ENCODE measurements at places on chromosomes 2 and 18. TPM values are rescaled to one million over a fixed set of nuclear protein-coding genes. Genes with fewer than 3 reads are reported as not detected.

GRCh38 chr18:77299706-77300105, 50.1 kb downstream of the GALR1 start:
- no peak overlapping the region for H3K27ac ChIP-seq
- H3K27me3 ChIP-seq = no peaks in the 10 kb centered on the region
- no peaks in the 10 kb centered on the region for H3K36me3 ChIP-seq
- H3K4me3 ChIP-seq = no peak overlapping the region
- DNase-seq = no peak
- H3K4me1 ChIP-seq = no peaks in the 10 kb centered on the region

- no peak overlapping the region for H3K4me3 ChIP-seq
- no peaks in the 10 kb centered on the region for H3K27me3 ChIP-seq
- no peak for DNase-seq
- H3K36me3 ChIP-seq = no peaks in the 10 kb centered on the region
Observed at GRCh38 chr2:29417630-29418029, 302.4 kb downstream of the CLIP4 start.

GRCh38 chr18:75574187-75574586, 146.7 kb upstream of the SMIM21 start:
- no peaks in the 10 kb centered on the region for H3K36me3 ChIP-seq
- no peak for DNase-seq
- no peak overlapping the region for H3K4me3 ChIP-seq
- H3K4me1 ChIP-seq = no peaks in the 10 kb centered on the region

GRCh38 chr2:64211276-64211921, 67.2 kb upstream of the PELI1 start:
- H3K4me3 ChIP-seq = no peak overlapping the region
- no peaks in the 10 kb centered on the region for H3K36me3 ChIP-seq
- H3K4me1 ChIP-seq = peaks cover 5% of the 10 kb centered on the region
- no peak overlapping the region for H3K27ac ChIP-seq
- H3K27me3 ChIP-seq = no peaks in the 10 kb centered on the region
- DNase-seq = no peak

GRCh38 chr2:134189009-134189720, 64.7 kb upstream of the MGAT5 start:
- H3K27ac ChIP-seq = no peak overlapping the region
- no peak for DNase-seq
- H3K36me3 ChIP-seq = no peaks in the 10 kb centered on the region
- no peak overlapping the region for H3K4me3 ChIP-seq

DNA sequence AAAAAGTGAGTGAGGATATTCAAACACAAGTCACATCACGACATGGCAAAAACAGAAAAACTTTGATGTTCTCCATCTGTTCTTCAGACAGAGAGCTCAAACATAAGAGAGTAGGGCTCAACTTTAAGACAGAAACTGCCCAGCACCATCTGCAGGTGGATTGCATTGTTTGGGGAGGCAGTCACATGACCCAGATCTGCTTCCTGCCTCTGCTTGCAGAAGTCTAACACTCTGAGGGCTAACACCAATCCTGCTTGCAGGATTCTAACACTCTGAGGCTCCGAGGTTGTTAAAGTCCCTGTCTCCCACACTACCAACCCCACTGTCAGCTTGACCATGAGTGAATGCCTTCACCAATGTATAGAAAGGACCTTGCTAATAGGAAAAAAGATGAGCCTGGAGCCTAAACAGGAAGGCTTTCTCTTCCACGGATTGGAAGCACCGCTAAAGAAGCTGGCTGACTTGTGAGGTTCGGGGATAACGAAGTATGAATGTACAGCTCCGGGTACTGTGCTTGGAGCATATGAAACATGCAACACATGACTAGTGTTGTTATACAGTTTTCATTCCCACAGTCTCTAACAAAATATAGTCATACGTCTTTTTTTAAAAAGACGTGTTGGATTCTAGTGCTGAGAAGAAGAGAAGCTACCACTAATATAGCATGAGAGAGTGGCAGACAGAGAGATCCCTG, 176.6 kb upstream of the CREB1 start:
- no peaks in the 10 kb centered on the region for H3K36me3 ChIP-seq
- no peak overlapping the region for H3K4me3 ChIP-seq
- no peak overlapping the region for H3K27ac ChIP-seq
- H3K27me3 ChIP-seq = no peaks in the 10 kb centered on the region

DNA sequence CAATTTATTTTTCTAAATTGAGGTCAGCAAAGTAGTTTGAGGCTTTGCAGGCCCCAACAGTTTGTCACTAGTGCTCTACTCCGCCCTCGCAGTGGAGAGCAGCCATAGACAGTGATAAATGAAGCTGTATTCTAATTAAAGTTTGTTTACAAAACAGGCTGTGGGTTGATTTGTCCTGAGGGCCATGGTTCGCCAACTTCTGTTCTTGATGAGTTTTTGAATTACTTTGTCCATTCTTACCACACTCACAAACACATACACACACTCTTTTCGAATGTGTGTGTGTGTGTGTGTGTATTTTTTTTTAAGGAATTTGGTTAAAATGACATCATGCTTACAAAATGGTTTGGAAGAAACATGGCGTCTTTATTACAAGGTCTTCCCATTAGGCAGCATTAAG, 68.6 kb downstream of the MTCL1 start:
- DNase-seq = no peak
- peaks cover 9% of the 10 kb centered on the region for H3K4me1 ChIP-seq
- no peaks in the 10 kb centered on the region for H3K27me3 ChIP-seq
- no peak overlapping the region for H3K27ac ChIP-seq
- no peaks in the 10 kb centered on the region for H3K36me3 ChIP-seq

GRCh38 chr2:37181726-37182684, 6.5 kb downstream of the SULT6B1 start:
- H3K4me1 ChIP-seq = no peaks in the 10 kb centered on the region
- 0 out of 2 replicates have a peak overlapping the region, but pooled peaks have one; percentile 7 for H3K4me3 ChIP-seq

- H3K27me3 ChIP-seq = no peaks in the 10 kb centered on the region
- H3K36me3 ChIP-seq = no peaks in the 10 kb centered on the region
- H3K27ac ChIP-seq = no peak overlapping the region
- H3K4me1 ChIP-seq = no peaks in the 10 kb centered on the region
Observed at GRCh38 chr2:241966647-241967466, 97.3 kb downstream of the RTP5 start.

- H3K27me3 ChIP-seq = no peaks in the 10 kb centered on the region
- no peak overlapping the region for H3K27ac ChIP-seq
- DNase-seq = no peak
- H3K4me3 ChIP-seq = no peak overlapping the region
- H3K36me3 ChIP-seq = no peaks in the 10 kb centered on the region
Observed at GRCh38 chr2:67208887-67209500, 188.1 kb upstream of the ETAA1 start.

DNA sequence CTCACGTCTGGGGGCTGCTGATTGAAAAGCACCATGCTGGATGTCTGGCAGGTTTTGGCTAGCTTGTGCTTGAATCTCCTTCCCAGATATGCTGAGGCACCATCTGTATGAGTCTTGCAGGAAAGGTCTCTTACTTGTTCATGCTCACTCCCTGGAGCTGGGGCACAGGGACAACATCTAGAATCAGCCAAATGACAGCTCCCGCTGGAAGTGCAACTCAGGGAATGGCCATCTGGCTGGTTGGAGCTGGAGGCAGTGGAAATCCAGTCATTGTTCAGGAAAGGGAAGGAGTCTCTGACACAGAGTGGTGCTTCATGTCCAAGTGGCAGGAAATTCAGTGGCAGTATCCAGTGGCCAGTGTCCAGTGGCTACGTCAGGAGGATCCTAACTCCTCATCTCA, 9.7 kb downstream of the CCDC68 start:
- H3K4me1 ChIP-seq = no peaks in the 10 kb centered on the region
- no peak for DNase-seq
- H3K27ac ChIP-seq = no peak overlapping the region
- no peaks in the 10 kb centered on the region for H3K27me3 ChIP-seq

GRCh38 chr2:25165992-25166875, 2.1 kb downstream of the POMC start:
- no peak overlapping the region for H3K27ac ChIP-seq
- H3K36me3 ChIP-seq = no peaks in the 10 kb centered on the region
- peaks cover 14% of the 10 kb centered on the region for H3K27me3 ChIP-seq
- peaks cover 4% of the 10 kb centered on the region for H3K4me1 ChIP-seq

DNA sequence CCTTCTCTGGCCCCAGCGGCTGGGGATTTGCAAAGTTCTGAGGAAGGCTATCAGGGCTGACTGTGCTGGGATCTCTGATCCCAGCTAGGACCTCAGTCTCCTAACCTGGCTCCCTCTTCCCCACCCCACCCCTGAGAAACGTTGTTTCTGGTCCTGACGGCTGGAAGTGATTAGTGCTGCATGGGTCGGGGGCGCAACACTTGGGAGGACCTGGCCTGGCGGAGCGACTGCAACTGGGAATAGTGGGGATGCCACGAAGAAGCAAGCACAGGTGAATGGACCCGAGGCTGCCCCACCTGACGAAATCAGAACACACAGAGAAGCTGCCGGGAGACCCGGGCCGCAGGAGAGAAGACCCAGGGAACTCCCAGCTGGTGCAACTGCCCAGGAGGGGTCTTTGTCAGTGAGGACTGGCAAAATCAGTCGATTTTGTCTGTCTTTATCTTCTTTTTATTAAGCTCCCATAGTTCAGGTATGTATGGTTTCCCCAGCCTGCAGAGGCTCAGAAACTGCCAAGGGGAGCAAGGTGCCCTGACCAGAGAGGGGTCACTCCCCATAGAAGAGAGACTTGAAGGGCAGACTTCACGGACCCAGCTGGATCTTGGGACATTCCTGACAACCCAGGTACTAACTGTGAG, 656 bp upstream of the LBX2 start:
- H3K4me3 ChIP-seq = peak overlapping the region; percentile 39
- no peak overlapping the region for H3K27ac ChIP-seq
- H3K27me3 ChIP-seq = peaks cover 85% of the 10 kb centered on the region

DNA sequence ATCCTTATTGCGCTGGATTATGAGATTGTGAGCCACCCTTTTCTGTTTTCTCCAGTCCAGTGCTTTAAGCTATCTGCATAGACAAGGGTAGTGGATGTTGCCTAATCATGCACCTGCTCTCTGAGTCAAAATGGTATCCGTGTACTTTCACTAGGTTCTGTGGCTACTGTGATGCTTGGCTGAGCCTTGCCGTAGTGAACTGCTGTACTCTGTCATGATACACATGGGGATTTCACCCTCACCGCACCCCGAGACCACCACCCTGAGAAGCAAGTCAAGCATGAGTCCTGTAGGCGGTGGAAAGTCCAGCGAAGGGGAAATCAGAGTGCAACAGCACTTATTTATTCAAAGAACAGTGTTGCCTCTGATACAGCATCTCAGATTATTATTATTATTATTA, 55.0 kb downstream of the ARHGAP25 start:
- no peaks in the 10 kb centered on the region for H3K4me1 ChIP-seq
- no peaks in the 10 kb centered on the region for H3K27me3 ChIP-seq
- no peaks in the 10 kb centered on the region for H3K36me3 ChIP-seq
- H3K27ac ChIP-seq = no peak overlapping the region

- no peak overlapping the region for H3K4me3 ChIP-seq
- no peak overlapping the region for H3K27ac ChIP-seq
- no peaks in the 10 kb centered on the region for H3K36me3 ChIP-seq
- H3K27me3 ChIP-seq = no peaks in the 10 kb centered on the region
Observed at GRCh38 chr2:21161832-21162614, 38.3 kb downstream of the TDRD15 start.

DNA sequence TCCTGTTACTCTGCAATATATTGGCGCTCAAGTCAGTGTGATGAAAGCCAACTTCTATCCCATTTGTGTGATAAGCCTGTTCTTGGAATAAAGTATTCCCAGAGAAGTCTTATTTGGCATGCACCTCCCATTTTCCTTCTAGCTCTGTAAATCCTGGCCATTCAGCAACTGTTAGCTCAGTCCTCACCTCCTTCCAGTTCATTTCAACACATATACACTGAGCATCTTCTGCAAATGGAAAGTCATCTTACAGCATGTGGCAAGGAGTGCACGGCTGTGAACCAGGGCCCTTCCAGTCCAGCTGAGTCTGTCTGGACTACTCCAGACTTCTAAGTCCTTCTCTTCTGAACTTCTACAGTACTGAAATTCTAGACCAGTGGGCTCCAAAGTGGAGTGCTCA, 53.1 kb downstream of the SPATS2L start:
- no peak for DNase-seq
- no peaks in the 10 kb centered on the region for H3K36me3 ChIP-seq
- no peak overlapping the region for H3K27ac ChIP-seq
- H3K4me3 ChIP-seq = no peak overlapping the region

DNA sequence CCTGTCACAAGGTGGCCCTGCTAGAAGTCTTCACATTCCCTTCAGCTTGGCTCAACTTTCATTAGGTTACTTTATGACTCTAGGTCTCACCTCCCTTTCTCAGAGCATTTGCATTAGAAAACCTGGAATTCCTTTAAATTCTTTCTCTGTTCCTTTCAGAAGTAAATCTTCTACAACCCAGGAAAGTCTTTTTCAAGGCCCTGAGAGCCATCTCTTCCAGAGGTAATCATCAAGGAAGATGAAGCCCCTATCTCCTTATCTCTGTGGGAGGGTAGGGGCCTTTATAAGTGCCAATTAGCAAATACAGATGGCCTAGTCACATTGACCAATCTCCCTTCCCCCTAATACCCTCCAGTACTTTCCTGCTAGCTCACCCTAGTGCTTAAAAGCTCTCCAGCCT, 848.0 kb upstream of the FAM98A start:
- H3K27ac ChIP-seq = peak overlapping the region; percentile 62
- DNase-seq = peak; percentile 45
- no peaks in the 10 kb centered on the region for H3K27me3 ChIP-seq
- H3K4me3 ChIP-seq = peak overlapping the region; percentile 2
- H3K4me1 ChIP-seq = peaks cover 19% of the 10 kb centered on the region

DNA sequence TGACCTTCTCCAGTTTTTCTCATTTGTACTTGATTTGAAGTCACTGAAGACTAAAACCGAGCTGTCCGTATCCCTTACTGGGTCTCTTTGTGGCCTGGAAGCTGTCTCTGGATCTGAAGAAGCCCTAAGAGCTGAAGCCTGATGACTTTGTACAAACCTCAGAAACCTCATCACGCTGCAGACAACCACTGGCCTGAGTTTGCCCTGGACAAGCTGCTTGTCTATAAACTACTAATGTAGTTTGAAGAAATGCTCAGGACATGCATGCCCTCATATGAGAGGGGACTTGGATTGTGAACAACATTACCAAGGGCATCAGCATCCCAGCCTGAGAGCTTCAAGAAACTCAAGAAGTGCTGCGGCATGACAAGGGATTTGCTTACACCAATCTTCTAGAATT, 79.3 kb upstream of the CBLN2 start:
- no peaks in the 10 kb centered on the region for H3K36me3 ChIP-seq
- H3K27ac ChIP-seq = no peak overlapping the region
- H3K27me3 ChIP-seq = no peaks in the 10 kb centered on the region
- no peak overlapping the region for H3K4me3 ChIP-seq
- no peaks in the 10 kb centered on the region for H3K4me1 ChIP-seq

The IL1B gene
- not detected for total RNA-seq

The MREG gene
- total RNA-seq = 28.4 TPM

The BOK gene
- 33.7 TPM for total RNA-seq

The HNMT gene
- 3.6 TPM for total RNA-seq

The ANKMY1 gene
- 4.5 TPM for total RNA-seq

The FAP gene
- total RNA-seq = not detected

The GPR155 gene
- 2.1 TPM for total RNA-seq
